Naive B cell (primary cell): ENCODE measurements at places on chromosomes 1 and 21. TPM values are rescaled to one million over a fixed set of nuclear protein-coding genes. Genes with fewer than 3 reads are reported as not detected.

DNA sequence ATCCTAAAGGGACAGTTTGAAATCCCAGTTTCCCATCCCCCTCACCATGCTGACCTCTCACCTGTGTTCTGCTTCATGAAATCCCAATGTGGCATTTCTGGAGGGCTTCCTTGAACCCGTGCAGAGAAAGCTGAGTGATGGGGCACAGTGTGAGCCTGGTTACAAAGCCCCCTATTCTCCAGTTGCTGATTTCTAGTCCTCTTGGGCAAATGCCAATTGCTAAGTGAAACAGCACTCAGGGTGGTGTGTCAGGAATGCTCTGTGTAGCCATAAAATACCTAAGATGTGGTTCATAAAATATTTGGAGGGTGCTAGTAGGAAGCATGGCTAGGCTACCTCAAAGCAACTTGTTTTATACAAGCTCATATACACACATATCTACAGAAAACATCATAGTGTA, 32.0 kb downstream of the SUSD4 start:
- H3K4me3 ChIP-seq = no peak overlapping the region
- peaks cover 9% of the 10 kb centered on the region for H3K27me3 ChIP-seq
- H3K36me3 ChIP-seq = no peaks in the 10 kb centered on the region
- no peaks in the 10 kb centered on the region for H3K4me1 ChIP-seq

DNA sequence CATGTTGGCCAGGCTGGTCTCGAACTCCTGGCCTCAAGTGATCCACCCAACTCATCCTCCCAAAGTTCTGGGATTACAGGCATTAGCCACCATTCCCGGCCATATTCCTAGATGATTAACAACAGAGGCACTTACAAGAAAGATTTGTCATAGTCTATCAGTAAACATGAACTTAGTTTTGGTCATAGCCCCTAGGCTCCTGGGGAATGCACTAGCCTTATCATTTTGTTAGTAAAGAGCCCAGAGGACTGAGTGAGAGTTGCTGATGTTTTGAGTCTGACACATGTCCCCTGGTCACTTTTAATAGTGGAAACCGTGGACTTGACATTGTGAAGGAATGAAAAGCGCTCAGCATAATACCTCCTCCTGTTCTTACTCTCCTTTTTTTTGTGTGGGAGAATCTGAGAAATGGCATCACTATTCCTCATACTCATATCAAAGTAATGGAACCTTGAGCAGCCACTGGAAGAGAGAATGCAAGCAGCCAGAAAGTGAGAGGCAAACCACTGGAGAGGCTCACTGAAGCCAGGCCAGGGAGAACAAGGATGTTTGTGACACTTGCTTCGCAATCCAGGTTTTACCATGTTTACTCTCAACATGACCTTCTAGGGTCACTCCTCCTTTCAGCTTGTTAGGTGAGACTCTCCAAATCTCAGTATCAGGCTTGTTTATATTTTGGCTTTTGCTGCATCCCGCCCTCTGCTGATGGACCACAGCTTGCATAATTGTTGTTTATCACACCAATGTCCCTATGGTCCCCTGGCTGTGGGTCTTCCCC, 14.8 kb downstream of the ATP1B1 start:
- no peak for DNase-seq
- no peak overlapping the region for H3K4me3 ChIP-seq
- no peaks in the 10 kb centered on the region for H3K4me1 ChIP-seq
- H3K27me3 ChIP-seq = peaks cover 7% of the 10 kb centered on the region

DNA sequence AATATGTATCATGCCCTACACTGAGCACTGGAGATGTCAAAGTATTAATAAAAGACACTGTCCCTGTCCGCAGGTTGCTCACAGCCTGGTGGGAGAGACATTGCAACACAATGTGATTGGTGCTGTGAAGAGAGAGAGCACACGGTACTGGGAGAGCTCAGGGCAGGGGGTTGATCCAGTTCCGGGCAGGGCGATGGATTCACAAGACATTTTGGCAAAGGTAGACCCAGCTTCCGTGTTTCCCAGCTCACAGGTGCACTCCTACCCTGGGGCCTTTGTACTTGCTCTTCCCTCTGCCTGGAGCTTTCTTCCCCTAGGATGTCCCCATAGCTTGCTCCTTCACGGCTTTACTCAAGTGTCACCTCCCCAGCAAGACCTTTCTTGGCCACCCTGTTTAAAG, 1.4 kb downstream of the PLA2G5 start:
- peaks cover 45% of the 10 kb centered on the region for H3K4me1 ChIP-seq
- no peak overlapping the region for H3K27ac ChIP-seq
- no peak for DNase-seq
- no peak overlapping the region for H3K4me3 ChIP-seq

DNA sequence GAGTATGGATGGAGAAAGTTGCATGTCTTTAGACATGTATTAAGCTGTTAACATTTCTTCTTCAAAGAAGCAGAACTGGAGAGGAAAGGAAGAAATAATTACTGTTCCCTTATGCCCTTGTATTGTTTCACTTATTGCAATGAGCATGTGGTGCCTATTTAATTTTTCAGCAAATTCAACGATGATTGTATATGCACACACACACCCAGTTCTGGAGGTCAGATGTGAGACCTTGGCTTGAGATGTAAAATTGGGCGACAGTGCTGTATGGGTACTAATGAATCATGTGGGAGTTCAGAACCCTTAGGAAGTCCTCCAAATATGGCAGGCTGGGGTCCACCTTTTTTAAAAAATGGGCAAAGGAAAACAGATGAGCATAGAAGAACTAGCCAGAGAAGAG, 27.5 kb downstream of the BRINP2 start:
- DNase-seq = no peak
- no peaks in the 10 kb centered on the region for H3K4me1 ChIP-seq
- no peak overlapping the region for H3K27ac ChIP-seq
- no peaks in the 10 kb centered on the region for H3K36me3 ChIP-seq
- no peak overlapping the region for H3K4me3 ChIP-seq

- H3K4me1 ChIP-seq = peaks cover 59% of the 10 kb centered on the region
- no peak overlapping the region for H3K27ac ChIP-seq
- H3K27me3 ChIP-seq = peaks cover 32% of the 10 kb centered on the region
These were observed 25.7 kb upstream of the SELENON start for GRCh38 chr1:25774206-25774803.

DNA sequence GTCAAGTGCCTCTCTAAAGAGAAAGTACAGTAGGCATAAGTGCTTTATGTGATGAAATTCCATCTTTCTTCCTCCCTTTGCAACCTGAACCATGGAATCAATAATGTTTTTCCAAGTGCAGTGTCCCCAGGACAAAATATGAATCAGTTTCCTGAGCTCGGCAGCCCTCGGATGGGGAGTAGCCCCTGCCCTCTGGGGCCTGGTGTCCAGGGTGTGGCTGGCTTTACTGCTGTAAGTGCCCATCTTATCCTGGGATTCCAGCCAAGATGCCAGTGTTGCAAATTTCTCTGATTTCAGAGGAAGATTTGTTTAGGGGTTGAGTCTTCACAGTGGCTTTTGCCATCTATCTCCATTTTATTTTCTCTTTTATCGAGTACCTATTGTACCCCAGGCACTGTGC, 40.5 kb upstream of the SRP9 start:
- H3K27ac ChIP-seq = no peak overlapping the region
- no peak for DNase-seq
- H3K36me3 ChIP-seq = no peaks in the 10 kb centered on the region
- H3K27me3 ChIP-seq = no peaks in the 10 kb centered on the region
- H3K4me3 ChIP-seq = no peak overlapping the region

- H3K4me3 ChIP-seq = no peak overlapping the region
- no peak for DNase-seq
- H3K27ac ChIP-seq = no peak overlapping the region
- H3K4me1 ChIP-seq = peaks cover 22% of the 10 kb centered on the region
- H3K36me3 ChIP-seq = peaks cover 18% of the 10 kb centered on the region
These were observed 13.4 kb downstream of the PARP1 start for GRCh38 chr1:226394462-226394861.

DNA sequence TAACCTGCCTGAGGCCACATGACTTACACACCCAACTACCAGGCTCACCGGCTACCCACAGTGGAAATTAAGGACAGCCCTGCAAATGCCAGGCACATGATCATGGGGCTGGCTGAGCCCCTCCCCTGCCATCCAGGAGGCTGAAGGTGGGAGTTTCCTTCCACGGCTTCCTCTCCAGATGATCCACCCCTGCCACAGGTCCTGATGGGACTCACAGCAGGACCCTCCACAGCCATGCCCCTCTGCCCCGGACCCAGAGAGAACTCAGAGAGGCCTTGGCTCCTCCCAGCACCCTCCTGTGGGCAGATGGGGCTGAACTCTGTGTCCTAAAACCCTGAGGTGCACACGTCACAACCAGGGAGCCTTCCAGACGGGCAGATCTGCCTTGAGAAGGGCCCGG, 29.1 kb upstream of the CASZ1 start:
- no peak for DNase-seq
- H3K27me3 ChIP-seq = peaks cover 53% of the 10 kb centered on the region
- H3K4me1 ChIP-seq = peaks cover 4% of the 10 kb centered on the region

DNA sequence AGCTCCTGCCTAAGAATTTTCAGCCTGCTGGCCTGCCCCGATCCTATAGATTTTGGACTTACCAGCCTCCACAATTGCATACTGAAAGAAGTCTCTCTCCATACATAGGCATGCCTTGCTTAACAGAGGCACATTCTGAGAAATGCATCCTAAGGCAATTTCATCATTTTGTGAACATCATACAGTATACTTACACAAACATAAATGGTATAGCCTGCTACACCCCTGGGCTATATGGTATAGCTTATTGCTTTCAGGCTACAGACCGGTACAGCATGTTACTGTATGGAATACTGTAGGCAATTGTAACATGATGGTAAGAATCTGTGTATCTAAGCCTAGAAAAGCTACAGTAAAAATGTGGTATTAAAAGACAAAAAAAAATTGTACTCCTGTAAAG, 174.7 kb downstream of the NRIP1 start:
- H3K4me3 ChIP-seq = no peak overlapping the region
- no peak overlapping the region for H3K27ac ChIP-seq
- H3K36me3 ChIP-seq = no peaks in the 10 kb centered on the region
- peaks cover 14% of the 10 kb centered on the region for H3K4me1 ChIP-seq

The FMO4 gene
- 5.7 TPM for polyA plus RNA-seq

GRCh38 chr1:77027847-77028246, 160.6 kb downstream of the ST6GALNAC5 start:
- no peak for DNase-seq
- no peaks in the 10 kb centered on the region for H3K36me3 ChIP-seq
- H3K27ac ChIP-seq = no peak overlapping the region
- peaks cover 16% of the 10 kb centered on the region for H3K27me3 ChIP-seq
- H3K4me3 ChIP-seq = no peak overlapping the region
